SJCRH30 (cell line): ENCODE measurements at places on chromosomes 13 and 19. TPM values are rescaled to one million over a fixed set of nuclear protein-coding genes. Genes with fewer than 3 reads are reported as not detected.

DNA sequence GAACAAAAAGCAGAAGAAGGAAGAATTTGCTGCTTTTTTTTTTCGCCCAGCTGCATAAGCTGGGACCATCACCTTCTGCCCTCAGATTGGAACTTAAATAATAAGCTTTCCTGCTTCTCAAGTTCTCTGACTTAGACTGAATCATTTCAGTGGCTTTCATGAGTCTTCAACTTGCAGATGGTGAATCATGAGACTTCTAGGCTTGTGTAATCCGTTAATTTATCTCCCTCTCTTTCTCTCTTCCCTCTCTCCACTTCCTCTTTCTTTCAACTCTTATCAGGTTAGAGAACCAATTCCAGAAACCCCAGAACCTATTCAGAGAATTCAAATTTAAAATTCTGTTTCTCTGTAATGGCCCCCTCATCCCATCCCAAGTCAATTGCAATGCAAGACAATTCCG is 1153.7 kb downstream of the PCDH9 start:
- DNase-seq = no peak

DNA sequence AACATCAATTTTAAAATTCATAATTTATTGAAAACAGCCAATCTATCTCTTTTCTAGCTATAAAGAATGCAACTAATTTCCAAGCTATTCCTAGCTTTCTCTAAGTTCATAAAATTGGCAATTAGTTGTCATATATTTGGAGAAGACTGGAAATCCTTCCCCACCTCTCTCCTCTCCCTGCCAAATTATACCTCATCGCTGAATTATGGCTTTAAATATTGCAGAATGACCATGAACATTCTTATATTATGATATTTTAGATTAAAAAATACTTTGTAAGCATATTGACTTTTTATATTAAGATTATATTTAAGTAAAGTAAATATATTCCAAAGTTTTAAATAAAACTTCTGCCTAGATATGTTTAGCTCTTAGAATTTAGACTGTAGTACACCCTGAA is 58.2 kb downstream of the ESD start:
- no peak for DNase-seq

- no peak for DNase-seq
Measured at GRCh38 chr13:24068472-24068871, 92.0 kb upstream of the SPATA13 start.

- DNase-seq = no peak
Measured at GRCh38 chr13:108643646-108644353, 14.4 kb downstream of the MYO16 start.

GRCh38 chr19:19300613-19301012 is 19.7 kb downstream of the SUGP1 start:
- DNase-seq = no peak

GRCh38 chr19:41367848-41368301 is 3.9 kb upstream of the B9D2 start:
- DNase-seq = no peak

- no peak for DNase-seq
Measured at GRCh38 chr19:1161716-1162115, 12.4 kb downstream of the SBNO2 start.

DNA sequence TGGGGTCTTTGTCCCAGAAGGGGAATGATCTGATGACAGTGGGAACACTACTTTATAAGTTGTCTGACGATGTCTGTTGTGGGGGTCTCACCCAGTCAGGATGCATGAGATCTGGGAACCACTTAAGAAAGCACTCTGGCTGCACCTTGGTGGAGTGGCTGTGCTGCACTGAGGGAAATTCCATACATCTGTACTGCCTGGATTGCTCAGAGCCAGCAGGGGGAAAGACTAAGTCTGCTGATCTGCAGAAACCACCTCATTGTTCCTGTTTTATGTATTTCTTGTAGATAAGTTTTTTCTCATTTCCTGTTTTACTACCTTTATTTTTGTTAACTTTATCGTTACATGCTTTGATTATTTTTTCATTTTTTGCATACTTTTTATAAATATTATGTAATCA is 27.3 kb downstream of the ZNF430 start:
- DNase-seq = no peak

DNA sequence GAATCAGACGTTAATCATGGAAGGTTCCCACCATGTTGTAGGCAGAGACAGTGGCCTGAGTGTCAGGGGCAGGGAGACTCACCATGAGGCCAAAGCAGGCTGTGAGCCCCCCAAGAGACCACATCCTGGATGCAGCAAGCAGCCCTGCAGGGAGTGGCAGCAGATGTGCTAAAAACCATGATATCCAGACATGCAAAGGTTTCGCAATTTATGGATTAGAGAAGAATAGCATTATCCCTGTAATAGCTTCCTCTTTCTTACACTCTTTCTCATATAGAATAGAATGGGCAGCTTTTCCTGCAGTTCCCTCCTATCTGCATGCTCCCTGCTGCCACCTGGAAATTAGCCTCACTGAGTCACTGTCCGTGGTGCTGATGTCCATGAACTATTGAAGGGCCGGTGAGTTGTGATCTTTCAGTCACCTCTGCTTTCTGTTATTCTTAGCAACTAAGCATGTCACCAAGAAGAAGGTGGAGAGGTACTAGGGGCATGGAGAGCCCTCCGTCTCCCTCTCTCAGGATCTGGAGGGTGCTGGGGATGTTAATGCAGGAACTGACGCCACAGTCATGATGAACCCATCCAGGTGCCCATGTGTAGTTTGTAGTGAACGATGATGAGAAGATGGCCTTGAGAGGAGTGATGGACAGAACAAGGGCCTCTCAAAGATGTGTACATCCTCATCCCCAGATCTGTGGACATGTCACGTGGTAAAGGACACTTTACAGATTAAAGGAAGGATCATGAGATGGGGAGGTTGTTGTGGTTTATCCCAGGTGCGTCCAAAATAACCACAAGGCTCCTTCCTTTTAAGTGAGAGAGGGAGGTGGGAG is 9.9 kb downstream of the CEACAM4 start:
- peak; percentile 27 for DNase-seq

- DNase-seq = no peak
Measured at GRCh38 chr19:12139269-12139668, 881 bp downstream of the ZNF20 start.

DNA sequence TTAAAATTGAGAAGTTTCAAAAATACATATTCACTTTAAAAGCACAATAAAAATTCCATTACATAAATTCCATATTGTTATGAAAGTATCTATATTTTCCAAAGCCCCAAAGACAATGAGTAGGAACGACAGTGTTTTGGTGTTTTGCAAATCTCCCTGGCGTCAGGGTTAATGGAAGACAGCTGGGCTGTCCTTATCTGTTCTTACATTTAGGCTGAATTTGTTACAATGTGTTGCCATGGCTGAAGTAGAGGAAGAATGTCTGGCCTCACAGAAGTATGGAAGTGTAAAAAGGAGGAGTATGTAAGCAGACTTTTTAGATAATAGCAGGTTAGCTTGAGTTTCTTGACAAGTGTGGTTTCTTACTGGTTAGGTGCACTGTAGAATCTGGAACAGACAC is 124.4 kb upstream of the SPATA13 start:
- no peak for DNase-seq

- DNase-seq = no peak
Measured at GRCh38 chr19:5153601-5154128, 184.8 kb downstream of the KDM4B start.

- DNase-seq = no peak
Measured at GRCh38 chr13:24135674-24136300, 24.7 kb upstream of the SPATA13 start.

- DNase-seq = no peak
Measured at GRCh38 chr13:107289540-107289939, 721.6 kb upstream of the ARGLU1 start.

- DNase-seq = no peak
Measured at GRCh38 chr19:16945364-16945714, 56.5 kb downstream of the F2RL3 start.

DNA sequence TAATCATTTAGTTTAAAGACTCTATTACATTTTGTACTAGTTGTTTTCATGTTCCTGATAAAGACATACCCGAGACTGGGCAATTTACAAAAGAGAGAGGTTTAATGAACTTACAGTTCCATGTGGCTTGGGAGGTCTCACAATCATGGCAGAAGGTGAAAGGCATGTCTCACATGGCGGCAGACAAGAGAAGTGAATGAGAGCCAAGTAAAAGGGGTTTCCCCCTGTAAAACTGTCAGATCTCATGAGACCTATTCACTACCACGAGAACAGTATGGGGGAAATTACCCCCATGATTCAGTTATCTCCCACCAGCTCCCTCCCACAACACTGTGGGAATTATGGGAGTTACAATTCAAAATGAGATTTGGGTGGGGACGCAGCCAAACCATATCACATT is 129.2 kb downstream of the PAN3 start:
- no peak for DNase-seq

GRCh38 chr13:42534785-42535184 is 39.2 kb upstream of the TNFSF11 start:
- no peak for DNase-seq

DNA sequence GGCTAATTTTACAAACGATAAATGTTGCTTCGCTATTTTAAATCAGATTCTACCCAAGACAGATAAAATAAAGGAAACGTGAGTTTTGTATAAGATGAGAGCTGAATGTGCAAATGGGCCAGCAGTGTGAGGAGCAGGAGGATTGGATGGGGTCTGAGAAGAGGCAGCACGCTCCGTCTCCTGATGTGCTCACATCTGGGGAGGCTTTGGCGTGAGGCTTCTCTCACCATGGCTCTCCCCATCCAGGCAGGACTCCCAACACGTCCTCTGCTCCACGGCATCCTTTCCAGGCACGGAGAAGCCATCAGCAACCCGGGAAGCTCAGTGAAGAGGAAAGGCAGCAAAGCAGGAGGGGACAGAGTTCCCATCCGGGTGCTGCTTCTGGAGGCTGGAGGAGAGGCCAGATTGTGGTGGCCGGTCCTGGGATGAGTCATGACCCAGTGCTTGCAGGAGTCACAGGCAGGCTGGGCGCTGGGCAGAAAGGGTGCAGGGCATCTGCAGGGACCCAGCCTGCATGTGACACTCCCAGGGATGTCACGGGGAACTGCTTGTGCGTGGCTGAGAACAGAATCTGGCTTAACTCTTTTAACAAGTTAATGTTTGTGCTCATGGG is 47.5 kb downstream of the ZNF536 start:
- no peak for DNase-seq

GRCh38 chr13:97348569-97349100 is 85.3 kb upstream of the RAP2A start:
- DNase-seq = no peak

DNA sequence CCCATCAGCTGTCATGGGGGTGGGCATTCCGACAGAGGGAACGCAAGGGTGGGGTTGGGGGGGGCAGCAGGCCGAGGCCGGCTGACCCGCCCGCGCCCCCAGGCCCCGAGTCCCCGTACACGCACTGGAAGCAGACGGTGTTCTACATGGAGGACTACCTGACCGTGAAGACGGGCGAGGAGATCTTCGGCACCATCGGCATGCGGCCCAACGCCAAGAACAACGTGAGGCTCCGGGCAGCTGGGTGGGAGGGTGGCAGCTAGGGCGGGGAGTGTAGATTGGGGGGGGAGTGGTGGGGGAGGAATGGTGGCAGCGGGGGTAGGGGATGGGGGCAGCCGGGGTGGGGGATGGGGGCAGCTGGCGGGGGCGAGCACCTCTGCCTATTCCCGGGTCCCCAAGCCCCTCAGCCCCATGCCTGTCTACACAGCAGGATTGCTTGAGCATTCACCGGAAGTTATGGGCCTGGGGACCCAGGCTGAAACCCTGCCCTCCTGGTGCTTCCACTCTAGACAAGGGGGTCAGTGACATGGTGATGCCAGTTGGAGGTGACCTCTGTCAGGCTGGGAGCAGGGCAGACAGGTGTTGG is 2.8 kb upstream of the ADM5 start:
- DNase-seq = no peak

DNA sequence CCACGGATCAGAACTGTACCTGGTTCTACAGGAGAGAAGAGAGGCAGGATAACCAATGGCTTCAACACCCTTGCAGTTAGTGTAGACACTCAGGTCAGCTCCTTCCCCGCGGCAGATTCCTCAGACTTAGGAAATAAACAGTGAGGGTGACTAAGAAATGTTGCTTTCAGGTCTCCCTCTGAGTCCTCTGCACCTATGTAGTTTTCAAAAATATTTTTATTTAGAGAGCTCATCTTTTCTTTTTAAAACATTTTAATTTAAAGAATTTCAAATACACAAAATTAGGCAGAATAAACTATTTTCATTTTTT is 195.2 kb downstream of the KLF12 start:
- DNase-seq = no peak

DNA sequence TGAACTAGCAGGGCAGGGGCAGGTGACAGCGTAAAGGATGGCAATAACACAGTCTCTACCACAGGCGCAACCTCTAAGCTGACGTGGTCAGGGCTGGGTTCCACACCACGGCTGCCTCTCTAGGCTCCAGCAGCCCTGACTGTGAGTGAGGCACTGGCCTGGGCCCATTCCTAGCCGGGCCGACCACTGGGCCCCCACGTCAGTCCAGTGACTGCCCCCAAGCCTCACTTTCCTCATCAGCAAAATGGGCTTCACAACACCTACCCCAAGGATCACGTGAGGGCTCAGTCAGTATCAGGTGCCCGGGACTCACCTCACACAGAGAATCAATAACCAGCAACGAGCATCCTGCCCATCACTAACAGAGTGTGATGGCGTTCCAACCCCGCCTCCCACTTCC is 5.2 kb downstream of the ZFR2 start:
- no peak for DNase-seq

DNA sequence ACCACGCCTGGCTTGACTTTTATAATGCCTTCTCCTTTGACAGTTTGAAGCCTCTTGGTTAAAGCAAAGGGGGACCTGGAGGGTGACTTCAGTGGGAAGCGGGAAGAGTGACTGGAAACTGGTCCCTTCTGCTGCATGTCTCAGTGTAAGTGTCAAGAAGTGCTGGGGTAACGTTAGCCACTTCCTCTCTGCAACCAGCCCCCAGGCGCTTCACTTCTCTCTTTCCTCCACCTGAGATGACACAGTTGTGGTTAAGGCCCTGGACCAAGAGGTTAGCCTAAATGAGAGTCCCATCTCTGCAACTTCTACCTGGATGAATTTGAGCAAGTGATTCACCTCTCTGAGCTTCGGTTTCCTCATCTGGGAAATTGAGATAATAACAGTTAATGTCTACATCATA is 16.3 kb downstream of the LEUTX start:
- DNase-seq = no peak

- no peak for DNase-seq
Measured at GRCh38 chr13:61144301-61144700, 271.3 kb downstream of the PCDH20 start.

DNA sequence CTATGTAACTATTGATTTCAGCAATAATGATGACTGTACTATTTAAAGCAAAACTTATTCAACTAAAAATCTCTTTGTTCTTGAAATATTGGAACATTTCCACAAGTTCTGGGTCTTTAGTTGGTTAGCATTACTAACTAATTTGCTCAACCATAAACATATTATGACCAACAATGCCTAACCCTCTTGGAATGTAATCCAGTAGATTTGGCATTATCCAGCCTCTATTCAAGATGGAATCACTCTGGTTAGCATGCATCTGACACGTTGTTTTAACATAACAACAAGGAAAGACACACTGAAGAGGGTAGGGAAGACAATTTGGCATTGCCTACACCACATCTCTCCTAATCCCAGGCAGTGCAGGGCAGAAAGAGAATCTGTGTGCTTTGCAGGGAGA is 941.3 kb upstream of the PCDH20 start:
- no peak for DNase-seq

Gene TMED1
- total RNA-seq = 25.2 and 26.0 TPM in 2 replicates

Gene TIMM50
- total RNA-seq = 184 and 192 TPM in 2 replicates

Gene TGFBR3L
- not detected in 2 replicates for total RNA-seq

Gene ZNF132
- total RNA-seq = not detected in 2 replicates

Gene TJP3
- not detected in 2 replicates for total RNA-seq

Gene FGF14
- 0.02 TPM in 1 of 2 replicates, not detected in the other for total RNA-seq

Gene B3GNT3
- not detected in 2 replicates for total RNA-seq

Gene CCDC8
- 39.7 and 41.8 TPM in 2 replicates for total RNA-seq

Gene ZNF208
- not detected in 2 replicates for total RNA-seq

Gene LDLR
- 51.6 and 57.0 TPM in 2 replicates for total RNA-seq

Gene GPC5
- 0.18 and 0.49 TPM in 2 replicates for total RNA-seq
